Lung microvascular endothelial cell (primary cell): ENCODE measurements at places on chromosomes 13 and 19. TPM values are rescaled to one million over a fixed set of nuclear protein-coding genes. Genes with fewer than 3 reads are reported as not detected.

The B3GNT3 gene
- total RNA-seq: 0.22 TPM in 1 of 2 replicates, not detected in the other

The LILRA1 gene
- not detected in 2 replicates for total RNA-seq

The DLL3 gene
- under 0.01 and 0.22 TPM in 2 replicates for total RNA-seq

The KDELR1 gene
- total RNA-seq: 34.9 and 37.0 TPM in 2 replicates

The LILRA2 gene
- total RNA-seq: not detected in 2 replicates

The APOC1 gene
- total RNA-seq: 0.60 and 1.3 TPM in 2 replicates

The IRGC gene
- not detected in 2 replicates for total RNA-seq

The CCNA1 gene
- 0.20 and 9.8 TPM in 2 replicates for total RNA-seq

The ZNF567 gene
- 3.7 and 5.0 TPM in 2 replicates for total RNA-seq

The BEST2 gene
- not detected in 2 replicates for total RNA-seq

The FCER2 gene
- not detected in 2 replicates for total RNA-seq

The FFAR2 gene
- total RNA-seq: not detected in 2 replicates

The KRTDAP gene
- total RNA-seq: not detected in 2 replicates

The FAM216B gene
- not detected in 2 replicates for total RNA-seq

The CYP4F2 gene
- 0.22 TPM in 1 of 2 replicates, not detected in the other for total RNA-seq

The SBK2 gene
- total RNA-seq: not detected in 2 replicates

The TMEM238 gene
- total RNA-seq: 0.22 and 0.40 TPM in 2 replicates

The TEAD2 gene
- 51.4 and 57.1 TPM in 2 replicates for total RNA-seq

The ZNF470 gene
- 3.1 and 4.2 TPM in 2 replicates for total RNA-seq

The ATP4B gene
- not detected in 2 replicates for total RNA-seq

The PEG3 gene
- total RNA-seq: under 0.01 and 1.6 TPM in 2 replicates

The COX6B2 gene
- not detected in 2 replicates for total RNA-seq
